Fibroblast of the conjunctiva (primary cell): ENCODE measurements at places on chromosomes 16 and 17.

- no peak for DNase-seq
Measured at GRCh38 chr17:69176457-69176795, 34.7 kb upstream of the ABCA6 start.

DNA sequence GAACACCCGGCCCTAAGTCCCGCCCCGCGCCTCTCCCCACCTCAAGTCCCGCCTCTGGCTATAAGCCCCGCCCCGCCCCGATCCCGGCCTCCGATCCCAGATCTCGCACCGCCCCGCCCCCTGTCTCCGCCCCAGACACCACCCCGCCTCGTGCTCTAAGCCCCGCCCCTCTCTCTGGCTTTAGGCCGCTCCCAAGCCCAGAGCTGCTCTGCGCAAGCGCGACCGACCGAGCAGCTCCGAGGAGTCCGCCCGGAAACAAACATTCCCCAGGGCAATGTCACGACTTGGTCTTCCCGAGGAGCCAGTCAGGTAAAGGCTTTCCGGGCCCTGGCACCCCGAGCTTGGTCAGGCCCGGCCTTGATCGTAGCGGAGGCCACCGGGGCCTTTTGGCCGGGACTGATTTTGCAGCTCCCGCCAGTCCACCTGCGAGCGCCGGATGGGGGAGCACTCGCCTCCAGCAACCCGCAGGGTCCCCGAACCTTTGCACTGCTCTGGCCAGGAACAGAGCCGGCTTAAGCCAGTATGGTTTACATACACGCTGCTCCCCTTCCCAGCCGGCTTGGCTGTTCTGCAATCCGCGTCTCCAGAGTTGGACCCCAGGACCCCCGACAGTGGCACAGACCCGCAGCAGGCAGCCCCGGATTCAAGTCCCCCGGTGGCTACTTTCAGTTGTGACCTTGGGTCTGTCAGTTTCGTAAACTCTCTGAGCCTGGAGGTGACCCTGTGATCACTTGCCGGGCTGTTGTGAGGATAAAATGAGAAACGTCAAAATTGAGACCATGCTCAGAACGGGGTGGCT lies at the start of gene NUDT7:
TSS of gene NUDT7 (plus strand) at position 206 of the 799 bp plus-strand sequence. CDS start at position 275, 69 bp downstream.
- DNase-seq, result peak; percentile 96

- DNase-seq, result no peak
Measured at GRCh38 chr16:67312719-67313118, 13.8 kb downstream of the KCTD19 start.

- no peak for DNase-seq
Measured at GRCh38 chr17:73349647-73350046, 37.8 kb upstream of the CDC42EP4 start.

DNA sequence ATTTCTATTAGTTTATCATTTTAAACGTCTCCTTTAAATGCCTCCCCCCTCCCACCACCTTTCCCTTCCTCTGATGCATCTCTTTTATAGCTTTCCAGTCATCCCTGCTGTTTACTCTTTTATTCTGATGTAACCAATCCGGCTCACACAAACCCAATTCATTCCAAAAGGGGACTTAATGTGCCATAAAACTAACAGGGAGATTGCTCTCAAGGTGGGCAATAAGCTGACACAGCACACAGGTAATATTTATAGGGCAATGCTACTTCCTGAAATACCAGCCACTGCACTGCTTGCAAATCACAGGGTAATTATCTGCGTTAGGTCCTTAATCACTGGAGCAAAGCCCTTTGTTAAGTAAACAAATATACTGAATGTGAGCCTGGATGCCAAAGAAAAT lies 23.3 kb upstream of the CA10 start:
- no peak for DNase-seq

DNA sequence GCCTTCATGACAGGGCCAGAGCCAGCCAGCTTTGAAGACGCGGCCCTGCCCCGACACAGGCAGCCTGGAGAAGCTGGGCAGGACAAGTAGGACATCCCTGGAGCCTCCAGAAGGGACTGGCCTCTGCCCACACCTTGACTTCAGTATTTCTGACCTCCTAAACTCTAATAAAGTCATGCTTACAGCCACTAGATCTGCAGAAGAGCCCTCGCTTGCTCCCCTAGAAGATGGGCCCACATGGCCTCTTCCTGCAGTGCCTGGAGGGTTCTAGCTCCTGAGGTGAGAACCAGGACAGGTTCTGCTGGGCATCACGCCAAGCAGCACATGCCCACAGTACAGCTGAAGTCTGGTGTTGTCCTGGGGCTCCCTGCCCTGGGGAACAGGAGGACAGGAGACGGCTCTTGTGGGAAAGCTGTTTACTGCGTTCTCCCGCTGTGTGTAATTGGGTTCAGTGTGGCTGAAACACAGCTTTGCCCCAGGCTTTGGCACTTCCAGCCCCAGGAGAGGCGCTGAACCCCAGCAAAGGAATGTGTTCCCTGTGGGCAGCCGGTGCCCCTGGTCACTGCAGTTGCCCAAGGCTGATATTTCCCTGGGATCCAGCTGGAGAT lies 2.6 kb downstream of the APRT start:
- DNase-seq, result no peak

- peak; percentile 93 for DNase-seq
Measured at GRCh38 chr17:35244341-35245195, 1.7 kb downstream of the SLFN5 start.

DNA sequence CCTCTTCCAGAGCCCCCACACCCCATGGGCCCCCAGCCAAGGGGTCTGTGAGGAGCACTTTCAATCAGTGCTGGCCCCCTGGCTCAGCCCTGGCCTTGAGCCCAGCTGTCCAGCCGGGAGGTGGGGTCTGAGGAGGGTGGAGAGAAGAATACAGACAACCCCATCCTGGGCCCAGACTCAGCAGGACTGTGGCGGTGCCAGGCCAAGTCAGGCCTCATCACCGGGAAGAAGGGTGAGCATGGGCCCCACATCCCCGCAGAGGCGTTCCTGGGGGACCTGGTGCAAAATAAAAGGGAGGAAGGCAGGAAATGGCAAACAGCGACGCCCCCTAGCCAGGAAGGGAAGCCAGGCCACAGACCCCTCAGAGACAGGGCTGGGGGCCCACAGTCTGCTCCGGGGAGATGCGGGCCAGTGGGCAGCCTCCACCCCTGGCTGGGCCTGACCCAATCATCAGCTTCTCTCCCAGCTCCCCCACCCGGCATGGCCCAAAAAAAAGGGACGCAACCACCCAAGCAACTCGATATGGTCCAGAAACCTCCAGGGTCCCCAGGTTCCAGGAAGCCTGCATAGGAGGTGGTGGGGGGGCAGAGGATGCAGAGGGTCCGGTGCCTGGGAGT lies 20.6 kb downstream of the ZNF423 start:
- DNase-seq, result no peak
